MG63 (cell line): ENCODE measurements at places on chromosomes 6 and 20. TPM values are rescaled to one million over a fixed set of nuclear protein-coding genes. Genes with fewer than 3 reads are reported as not detected.

Gene MLIP
- not detected in 2 replicates for total RNA-seq

GRCh38 chr6:43096451-43097097 is 20.5 kb downstream of the PTK7 start:
- DNase-seq: peak; percentile 27

Gene HFE
- total RNA-seq: 7.7 and 9.1 TPM in 2 replicates

DNA sequence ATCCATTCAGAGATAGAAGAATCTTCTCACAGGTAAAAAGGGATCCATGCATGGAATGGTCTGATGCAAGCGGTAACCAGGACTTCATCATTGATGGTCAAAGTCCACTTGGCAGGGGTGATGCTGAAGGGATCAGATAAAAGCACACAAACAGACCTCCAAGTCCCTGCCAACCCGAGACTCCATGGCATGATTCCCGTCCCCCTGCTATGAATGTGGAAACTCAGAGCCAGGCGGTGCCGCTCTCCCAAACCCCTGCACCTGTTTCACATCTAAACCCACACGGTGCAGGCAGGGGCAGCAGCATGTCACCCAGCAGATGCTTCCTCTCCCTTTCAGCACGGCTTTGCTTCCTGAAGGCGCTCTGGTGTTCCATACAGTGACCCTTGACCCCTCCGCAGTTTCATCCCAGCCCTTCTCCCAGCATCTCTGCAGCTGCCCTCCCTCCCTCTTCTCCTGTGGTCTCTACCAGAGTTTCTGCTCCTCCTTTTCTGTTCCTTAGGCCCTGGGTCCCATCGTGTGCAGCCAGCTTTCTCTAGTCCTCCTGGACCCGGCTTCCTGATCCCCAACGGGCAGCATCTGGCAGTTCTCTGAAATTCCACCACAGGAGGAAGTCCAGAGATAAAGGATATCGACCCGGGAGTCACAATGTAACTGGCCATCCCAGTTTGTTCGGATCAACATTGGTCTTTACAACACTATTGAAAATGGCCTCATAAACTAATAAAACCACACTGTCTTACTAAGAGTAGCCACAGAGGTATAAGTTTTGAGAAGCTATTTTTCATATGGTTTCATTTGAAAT is 235.0 kb downstream of the TTLL2 start:
- DNase-seq: no peak

Gene AIG1
- 36.6 and 42.5 TPM in 2 replicates for total RNA-seq

Gene TFEB
- total RNA-seq: 4.4 and 5.2 TPM in 2 replicates

- no peak for DNase-seq
These were observed 38.3 kb downstream of the PDRG1 start for GRCh38 chr20:31913431-31914157.

GRCh38 chr6:32187009-32187709 is 2.8 kb downstream of the PBX2 start:
- no peak for DNase-seq

Gene WFDC2
- total RNA-seq: not detected in 2 replicates

Gene TUBB2B
- 8.6 and 27.6 TPM in 2 replicates for total RNA-seq

Gene FOXA2
- total RNA-seq: 0.35 and 2.5 TPM in 2 replicates

GRCh38 chr6:30590509-30590908 is 19.3 kb downstream of the ABCF1 start:
- DNase-seq: no peak

DNA sequence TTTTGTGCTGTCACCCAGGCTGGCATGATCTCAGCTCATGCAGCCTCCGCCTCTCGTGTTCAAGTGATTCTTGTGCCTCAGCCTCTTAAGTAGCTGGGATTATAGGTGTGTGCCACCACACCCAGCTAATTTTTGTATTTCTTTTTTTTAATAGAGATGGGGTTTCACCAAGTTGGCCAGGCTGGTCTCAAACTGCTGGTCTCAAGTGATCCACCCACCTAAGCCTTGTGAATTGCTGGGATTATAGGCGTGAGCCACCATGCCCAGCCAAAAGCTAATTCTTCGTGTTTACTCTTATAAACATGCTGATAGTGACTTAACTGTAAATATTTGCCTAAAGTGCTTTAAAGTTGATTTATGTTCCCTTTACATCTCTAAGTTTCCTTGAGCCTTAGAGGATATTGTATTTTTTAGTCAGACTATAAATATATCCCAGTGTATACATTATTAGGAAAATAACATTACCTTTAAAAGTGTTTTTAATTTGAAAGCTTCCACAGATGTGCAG is 91.7 kb downstream of the COL21A1 start:
- no peak for DNase-seq

GRCh38 chr6:33450434-33450833 is 3.9 kb upstream of the ZBTB9 start:
- no peak for DNase-seq

DNA sequence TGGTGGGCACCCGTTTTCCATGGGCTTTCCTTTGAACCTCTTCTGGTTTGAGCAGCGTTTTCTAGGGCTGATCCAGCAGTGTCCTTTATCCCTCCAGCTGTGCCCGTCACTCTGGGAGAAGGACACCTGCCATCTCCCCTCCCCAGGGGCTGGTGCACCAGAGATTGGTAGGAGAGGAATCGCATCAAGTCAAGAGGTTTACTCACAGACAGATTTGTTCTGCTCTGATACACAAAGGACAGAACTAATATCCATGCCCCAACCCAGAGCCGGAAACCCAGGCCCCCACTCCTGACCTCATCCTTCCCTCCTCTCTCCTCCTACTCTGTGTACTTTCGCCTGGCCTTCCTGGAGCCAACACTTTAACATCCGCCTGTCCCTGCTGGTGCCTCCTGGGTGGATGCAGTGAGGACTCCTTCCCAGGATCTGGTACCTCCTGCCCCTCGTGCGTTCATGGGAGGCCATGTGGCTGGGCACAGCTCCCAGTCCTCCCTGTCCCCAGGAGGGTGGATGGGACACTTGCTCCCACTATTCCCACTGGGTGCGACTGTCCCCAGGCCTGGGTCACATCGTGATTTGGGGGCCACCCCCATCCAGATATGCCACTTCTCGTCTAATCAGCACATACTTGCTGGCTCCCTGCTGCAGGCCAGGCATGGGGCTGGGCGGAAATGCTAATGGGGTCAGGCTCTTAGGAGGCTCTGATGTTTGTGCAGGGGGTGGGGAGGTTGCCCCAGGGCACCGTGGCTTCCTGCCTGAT is 286.3 kb downstream of the CDH4 start:
- DNase-seq: no peak

GRCh38 chr20:6157345-6157744 is 34.5 kb upstream of the FERMT1 start:
- DNase-seq: no peak

GRCh38 chr6:155215906-155216305 is 47.9 kb upstream of the CLDN20 start:
- DNase-seq: no peak

DNA sequence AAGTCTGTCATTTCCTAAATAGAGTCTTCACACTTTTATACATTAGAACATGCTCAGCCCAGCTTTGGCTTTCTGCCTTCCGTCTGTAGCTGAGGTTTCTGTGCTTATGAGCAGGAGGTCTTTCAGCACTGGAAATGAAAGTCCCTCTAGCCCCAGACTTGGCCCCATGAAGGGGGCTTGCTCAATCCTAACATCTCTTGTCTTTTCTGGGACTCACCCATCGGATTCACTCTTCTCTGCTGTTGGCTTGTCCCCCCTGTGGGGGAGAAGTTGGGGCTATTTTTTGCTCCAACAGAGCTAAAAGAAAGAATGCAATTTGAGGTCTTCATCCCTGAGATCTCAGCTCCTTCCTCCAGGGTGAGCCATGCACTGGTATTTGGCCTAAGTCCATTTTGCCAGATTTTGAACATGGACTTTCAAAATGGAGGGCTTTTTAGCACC is 177.7 kb downstream of the MRPL14 start:
- DNase-seq: no peak

Gene JPH2
- total RNA-seq: 6.5 and 9.9 TPM in 2 replicates

GRCh38 chr6:15935661-15936060 is 193.2 kb upstream of the MYLIP start:
- no peak for DNase-seq

Gene CPNE5
- total RNA-seq: 0.59 TPM in 1 of 2 replicates, not detected in the other

Gene KIF6
- total RNA-seq: not detected in 2 replicates

- DNase-seq: peak; percentile 11
These were observed 404.4 kb downstream of the BMP2 start for GRCh38 chr20:7171911-7172310.

DNA sequence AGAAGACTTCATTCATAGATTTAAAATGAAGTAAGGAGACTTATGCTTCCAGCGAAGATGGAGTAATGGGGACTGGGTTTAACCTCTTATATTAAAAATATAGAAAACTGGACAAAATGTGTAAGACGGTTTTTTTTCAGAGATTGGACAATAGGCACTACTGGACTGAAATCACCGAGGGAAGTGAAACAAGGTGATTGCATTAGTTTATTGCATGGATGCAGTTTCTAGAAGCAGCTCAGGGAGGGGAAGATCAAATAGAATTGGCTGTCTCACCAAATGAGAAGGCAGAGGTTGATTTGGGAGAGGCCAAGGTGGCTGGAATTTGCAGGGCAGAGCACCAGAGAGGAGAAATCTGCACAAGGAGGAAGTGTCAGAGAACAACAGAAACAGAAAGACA is 162.6 kb downstream of the DNAH8 start:
- no peak for DNase-seq

DNA sequence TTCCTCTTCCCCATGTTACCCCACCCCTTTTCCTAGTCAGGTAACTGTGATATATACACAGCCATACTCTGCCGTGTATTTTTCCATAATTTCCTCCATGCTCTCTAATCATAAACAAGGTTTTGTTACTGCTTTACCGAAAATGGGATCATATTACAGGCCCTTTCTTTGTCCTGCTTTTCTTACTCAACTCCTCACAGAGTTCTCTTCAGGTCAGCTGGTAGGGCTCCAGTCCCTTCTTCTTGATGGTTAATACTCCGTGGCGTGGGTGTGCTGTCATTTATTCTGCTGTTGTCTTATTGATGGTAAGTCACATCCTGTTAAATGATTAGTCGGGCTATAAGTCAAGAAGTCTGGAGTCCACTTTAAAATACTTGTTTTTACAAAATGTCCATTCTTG is 24.9 kb upstream of the PI16 start:
- peak; percentile 12 for DNase-seq

GRCh38 chr20:4136078-4136966 is 121.0 kb upstream of the RNF24 start:
- DNase-seq: peak; percentile 26

DNA sequence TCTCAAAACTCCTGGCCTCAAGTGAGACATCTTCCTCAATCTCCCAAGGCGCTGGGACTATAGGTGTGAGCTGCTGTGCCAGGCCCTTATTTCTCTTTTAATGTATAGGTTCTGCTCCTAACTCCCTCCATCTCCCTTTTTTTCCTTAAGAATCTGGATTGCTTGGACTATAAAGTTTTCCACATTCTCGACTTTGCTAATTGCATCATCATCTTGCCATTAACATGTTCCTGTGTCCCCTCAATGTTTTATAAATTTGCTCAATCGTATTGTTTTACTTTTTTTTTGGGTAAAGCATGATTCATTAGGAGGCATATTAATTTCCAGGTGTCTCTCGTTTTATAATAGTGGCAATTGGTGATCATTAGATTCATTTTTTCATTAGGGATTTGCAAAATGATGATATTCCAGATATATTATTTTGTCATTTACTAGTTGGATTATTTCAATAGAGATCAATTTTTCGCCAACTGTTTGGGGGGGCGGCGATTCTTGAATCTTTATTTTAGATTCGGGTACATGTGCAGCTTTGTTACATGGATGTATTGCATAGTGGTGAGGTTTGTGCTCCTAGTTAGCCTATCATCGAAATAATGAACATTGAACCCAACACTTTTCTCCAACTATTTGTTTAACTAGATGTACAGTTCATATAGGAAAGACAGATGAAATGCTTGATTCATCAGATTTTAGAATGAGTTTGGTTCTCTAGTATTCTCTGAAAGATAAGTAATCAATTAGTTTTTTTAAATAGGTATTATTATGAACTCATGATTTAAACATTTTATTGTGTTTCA is 68.7 kb downstream of the CBFA2T2 start:
- no peak for DNase-seq

Gene R3HDML
- not detected in 2 replicates for total RNA-seq

DNA sequence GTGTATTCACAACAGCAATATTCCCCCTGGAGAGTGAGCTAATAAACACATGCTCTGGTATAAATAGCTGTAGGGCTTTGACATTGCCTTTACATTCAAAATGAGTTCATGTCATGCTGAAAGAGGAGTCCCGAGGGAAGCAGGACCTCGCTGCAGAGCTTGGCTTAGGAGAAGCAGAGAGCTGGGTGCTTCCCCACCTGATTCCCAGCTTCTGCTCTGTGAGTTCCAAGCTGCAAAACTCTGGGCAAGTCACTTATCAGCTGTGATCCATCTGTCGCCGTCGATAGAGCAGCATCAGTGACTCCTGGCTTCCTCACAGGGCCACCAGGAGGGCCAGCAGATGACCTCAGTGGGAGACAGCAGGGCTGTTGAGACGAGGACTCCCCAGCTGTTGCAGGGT is 241.8 kb downstream of the ANKRD60 start:
- DNase-seq: no peak

Gene MTCH1
- total RNA-seq: 195 and 270 TPM in 2 replicates

GRCh38 chr20:3995067-3995748 is 20.1 kb downstream of the RNF24 start:
- no peak for DNase-seq

DNA sequence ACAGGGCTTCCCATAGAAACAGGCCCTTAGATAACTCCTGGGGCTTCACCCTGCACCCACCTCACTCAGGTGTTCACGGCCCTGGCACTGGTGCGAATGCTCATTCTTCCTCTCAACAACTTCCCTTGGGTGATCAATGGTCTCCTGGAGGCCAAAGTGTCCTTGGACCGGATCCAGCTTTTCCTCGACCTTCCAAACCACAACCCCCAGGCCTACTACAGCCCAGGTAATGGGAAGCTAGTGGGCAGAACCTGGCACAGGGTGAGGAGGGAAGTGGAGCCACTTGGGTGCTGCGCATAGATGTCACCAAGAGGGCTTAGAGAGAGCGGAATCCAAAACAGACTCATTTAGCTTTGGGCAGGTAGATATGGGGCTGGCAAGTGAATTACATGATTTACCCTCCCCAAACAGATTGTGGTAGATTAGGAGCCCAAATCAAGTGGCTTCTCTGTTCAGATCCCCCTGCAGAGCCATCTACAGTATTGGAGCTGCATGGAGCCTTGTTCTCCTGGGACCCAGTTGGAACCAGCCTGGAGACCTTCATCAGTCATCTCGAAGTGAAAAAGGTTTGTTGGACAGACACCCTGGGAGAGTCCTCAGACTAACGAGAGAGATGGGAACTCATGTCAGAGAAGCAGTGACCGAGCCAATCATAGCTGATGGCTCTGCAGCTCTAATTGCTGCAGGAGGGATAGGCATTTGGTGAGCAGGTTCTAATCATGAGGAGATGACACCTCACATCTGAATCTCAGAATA is 8.5 kb downstream of the ABCC10 start:
- no peak for DNase-seq

DNA sequence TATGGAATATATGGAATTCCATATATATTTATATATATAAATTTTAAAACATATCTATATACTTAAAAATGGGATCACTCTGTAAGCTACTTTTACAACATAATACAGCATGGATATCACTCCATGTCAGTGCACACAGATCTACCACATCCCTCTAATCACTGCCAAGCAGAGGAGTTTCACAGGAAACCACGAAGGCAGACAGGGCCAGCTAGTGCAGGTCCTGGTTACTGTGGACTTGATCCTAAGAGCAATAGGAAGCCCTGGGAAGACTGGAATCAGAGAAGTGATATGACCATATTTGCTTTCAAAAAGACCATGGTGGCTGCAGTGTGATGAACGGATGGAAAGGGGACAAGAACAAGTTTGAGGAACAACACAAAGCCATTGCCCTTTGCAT is 40.0 kb upstream of the NRN1 start:
- no peak for DNase-seq

- no peak for DNase-seq
These were observed 108.3 kb upstream of the AKAP12 start for GRCh38 chr6:151131324-151132007.

Gene GDAP1L1
- total RNA-seq: not detected in 2 replicates

GRCh38 chr6:52261229-52261628 is 16.9 kb upstream of the IL17F start:
- peak; percentile 73 for DNase-seq
